ENCODE measurements at places on chromosomes 5 and 9.

GRCh38 chr9:1978941-1979340 is 36.2 kb upstream of the SMARCA2 start:
- DNase-seq: no peak

- peak; percentile 34 for DNase-seq
Measured at GRCh38 chr9:105405514-105406131, 42.2 kb upstream of the FSD1L start.

DNA sequence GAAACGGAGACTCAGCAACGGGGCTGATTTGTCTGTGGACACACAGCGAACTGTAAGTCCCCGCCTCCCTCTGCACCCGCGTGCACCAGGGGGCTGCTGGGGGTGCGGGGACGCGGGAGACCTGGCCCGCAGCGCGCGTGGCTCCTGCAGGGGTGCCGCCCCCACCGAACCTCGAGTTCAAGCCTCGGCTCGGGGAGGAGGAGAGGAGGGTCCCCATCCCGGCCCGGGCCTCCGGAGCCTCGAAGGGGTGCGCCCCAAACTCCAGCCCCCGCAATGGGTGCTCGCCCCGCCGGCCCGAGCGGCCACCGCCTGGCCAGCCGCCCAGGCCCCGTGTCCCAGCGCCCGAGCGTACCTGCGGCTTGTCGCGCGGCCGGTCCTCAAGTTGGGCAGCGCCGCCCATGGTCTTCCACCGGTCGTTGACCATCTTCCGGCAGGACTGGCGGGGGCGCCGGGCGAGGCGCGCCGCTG is 829 bp downstream of the FIBCD1 start:
- DNase-seq: no peak

DNA sequence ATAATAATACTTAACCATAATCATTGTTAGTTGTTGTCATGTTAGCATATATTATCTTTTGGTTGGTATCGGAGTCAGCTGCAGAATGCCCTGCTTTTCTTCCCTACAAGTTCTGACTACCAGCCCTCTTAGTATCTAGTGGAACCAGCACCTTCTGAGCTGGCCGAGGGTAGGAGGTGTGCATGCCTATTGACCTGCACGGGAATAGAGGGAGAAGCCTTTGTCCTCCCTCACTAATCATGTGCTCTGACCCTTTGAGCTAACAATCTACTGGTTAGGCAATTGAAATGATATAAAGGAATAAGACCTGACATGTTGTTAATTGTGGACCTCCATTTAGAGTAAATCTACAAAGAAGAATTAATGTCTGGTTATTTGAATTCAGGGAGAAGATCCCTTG is 4.1 kb downstream of the PCSK5 start:
- DNase-seq: no peak

GRCh38 chr5:170510559-170510958 is 6.7 kb downstream of the KCNIP1 start:
- DNase-seq: no peak

- no peak for DNase-seq
Measured at GRCh38 chr5:91077623-91078022, 305.5 kb downstream of the ARRDC3 start.

DNA sequence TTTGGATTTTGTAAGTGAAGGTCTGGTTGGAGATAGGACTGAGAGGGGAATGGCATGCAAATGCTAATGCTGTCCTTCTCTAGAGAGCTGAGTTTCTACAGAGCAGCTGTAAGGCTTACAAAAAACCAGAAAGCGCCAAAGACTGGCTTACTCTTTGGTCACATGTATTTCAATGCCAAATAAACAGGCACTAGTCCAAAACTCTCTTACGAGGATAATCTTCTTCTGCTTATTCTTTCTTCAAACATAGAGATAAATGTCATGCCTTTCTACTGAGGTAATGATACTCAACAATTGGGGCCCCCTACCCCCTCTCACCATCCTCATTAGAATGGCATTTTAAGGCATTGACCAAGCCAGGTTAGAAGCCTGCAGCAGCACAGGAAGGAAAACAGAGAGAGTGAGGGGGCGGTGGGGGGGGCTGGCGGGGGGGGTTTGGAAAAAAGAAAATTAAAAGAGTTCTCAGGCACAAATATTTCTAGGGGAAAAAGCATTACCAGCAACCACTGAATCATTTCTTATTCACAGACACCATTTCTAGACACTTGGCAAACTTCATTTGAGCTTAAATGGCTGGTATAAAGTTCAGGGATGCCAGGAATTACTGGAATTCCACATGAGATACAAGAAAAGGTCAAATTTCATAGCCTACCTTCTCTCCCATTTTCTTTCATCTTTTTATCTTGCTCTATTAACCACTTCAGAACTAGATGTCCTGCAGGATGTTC is 34.0 kb downstream of the PUM3 start:
- no peak for DNase-seq

- DNase-seq: no peak
Measured at GRCh38 chr9:112858625-112859147, 32.0 kb downstream of the SLC46A2 start.

All from stimulated activated CD8-positive, alpha-beta memory T cell treated with anti-CD3 and anti-CD28 coated beads, Interleukin-2, amount 100 ng/mL, for 48 hours (primary cell).